ENCODE measurements at places on chromosomes 3 and 15. TPM values are rescaled to one million over a fixed set of nuclear protein-coding genes. Genes with fewer than 3 reads are reported as not detected.

- no peak for DNase-seq
Measured at GRCh38 chr15:67307156-67307555, 52.6 kb downstream of the IQCH start.

GRCh38 chr3:57952208-57952631, 56.0 kb upstream of the FLNB start:
- DNase-seq = no peak

GRCh38 chr3:47473391-47473790, 2.4 kb downstream of the SCAP start:
- no peak for DNase-seq

DNA sequence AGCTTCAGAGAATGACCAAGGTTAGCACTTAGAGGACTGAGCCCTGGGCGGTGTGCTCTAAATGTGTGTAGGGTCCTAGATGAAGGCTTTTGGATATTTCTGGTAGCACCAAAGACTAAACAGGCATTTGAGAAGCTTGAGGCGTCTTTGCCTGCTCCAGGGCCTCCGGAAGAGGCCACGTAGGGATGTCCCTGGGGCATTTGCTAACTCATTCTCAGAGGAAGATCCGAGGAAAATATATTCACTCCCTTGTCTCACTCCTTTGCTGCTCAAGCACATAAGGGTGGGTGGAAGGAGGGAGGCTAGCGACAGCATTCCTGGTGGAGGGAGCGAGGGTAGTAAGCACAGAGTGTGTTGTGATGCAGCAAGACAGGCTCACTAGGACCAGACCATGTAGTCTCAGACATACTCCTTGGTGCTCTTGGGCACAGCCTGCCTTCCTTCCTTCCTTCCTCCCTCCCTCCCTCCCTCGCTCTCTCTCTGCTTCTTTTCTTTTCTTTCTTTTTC, 38.5 kb upstream of the XCR1 start:
- DNase-seq = no peak

- DNase-seq = no peak
Measured at GRCh38 chr3:112355307-112355687, 22.3 kb downstream of the CD200 start.

GRCh38 chr3:182711261-182711683, 82.0 kb upstream of the ATP11B start:
- no peak for DNase-seq

DNA sequence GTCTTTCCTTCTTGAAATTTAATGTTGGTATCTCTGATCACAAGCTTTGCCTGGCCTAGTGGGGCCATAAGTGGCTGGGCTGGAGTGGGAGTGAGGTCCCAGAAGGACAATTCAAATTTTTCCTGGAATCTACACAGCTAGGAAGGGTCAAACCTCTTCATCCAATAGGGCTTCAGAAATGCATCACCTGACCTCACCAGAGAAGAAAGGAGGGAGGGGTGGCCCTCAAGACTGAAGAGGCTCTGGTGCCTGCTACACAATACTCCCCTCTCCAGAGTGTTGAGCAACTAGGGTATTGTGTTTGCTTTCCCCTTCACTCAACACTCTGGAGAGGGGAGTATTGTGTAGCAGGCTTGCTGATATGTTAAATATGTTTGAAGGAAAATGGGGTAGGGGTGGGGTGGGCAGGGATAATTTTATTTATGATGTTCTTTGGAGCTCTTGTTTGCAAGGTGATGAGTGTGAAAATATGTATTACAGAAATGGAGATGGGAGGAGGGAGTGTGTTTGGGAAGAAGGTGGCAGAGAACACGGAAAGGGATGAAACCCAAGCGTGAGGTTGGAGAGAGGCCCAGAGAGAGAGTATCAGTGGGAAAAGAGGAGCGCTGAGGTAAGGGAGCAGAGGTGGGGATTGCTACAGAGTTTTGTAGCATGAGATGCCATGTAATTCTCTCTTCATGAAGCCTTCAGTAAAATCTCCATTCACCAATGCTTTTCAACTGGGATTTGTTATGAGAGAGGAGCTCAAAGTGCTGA, 5.7 kb upstream of the KLHL24 start:
- no peak for DNase-seq

DNA sequence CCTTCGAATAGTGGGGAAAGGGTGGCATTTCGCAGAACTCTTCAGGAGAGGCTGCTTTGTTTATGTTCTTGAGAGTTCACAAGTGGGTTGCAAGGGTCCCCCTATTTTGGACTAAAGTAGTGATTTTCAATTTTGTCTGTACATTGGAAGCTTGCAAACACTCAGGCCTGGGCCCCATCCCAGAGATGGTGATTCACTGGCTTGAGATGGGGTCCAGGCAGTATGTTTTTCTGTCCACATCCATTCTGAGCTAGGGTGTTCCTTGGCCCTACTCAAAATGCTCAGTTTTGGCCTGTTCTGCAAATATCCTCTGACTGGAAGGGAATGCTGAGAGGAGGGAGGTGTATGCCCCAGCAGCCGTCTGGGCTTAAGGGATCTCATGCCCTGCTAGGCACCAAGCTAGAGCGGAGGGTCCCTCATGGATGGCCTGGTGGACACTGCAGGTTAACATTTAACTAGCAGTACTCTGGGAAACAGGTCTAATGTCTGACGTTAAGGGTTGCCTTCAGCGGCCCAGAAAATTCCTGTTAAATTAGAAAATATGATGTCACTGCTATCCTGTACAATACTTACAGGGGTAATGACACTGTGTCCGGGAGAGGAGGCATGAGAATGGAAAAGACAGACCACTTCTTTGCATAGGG, 181.4 kb downstream of the OPA1 start:
- DNase-seq = no peak

GRCh38 chr3:172285844-172286243, 162.4 kb downstream of the GHSR start:
- no peak for DNase-seq

DNA sequence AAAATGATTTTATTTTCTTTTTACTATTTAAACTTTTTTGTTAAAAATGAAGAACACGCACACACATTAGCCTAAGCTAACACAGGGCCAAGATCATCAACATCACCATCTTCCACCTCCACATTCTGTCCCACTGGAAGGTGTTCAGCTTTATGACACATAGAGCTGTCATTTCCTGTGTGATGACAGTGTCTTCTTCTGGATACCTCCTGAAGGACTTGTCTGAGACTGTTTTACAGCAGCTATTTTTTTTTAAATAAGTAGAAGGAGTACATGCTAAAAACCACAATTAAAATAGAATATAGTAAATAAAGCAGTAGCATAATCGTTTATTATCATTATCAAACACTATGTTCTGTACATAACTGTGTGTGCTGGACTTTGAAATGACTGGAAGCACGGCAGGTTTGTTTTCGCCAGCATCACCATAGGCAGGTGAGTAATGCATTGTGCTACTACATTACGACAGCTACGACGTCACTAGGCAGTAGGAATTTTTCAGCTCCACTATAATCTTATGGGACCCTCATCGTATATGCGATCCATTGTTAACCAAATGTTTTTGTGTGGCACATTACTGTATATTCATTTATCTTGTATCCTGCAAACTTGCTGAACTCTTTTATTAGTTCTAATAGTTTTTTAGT, 72.8 kb downstream of the KLF15 start:
- DNase-seq = no peak

GRCh38 chr15:39999538-40000200, 39.3 kb downstream of the SRP14 start:
- no peak for DNase-seq

- DNase-seq = no peak
Measured at GRCh38 chr3:20319551-20319950, 133.5 kb upstream of the SGO1 start.

DNA sequence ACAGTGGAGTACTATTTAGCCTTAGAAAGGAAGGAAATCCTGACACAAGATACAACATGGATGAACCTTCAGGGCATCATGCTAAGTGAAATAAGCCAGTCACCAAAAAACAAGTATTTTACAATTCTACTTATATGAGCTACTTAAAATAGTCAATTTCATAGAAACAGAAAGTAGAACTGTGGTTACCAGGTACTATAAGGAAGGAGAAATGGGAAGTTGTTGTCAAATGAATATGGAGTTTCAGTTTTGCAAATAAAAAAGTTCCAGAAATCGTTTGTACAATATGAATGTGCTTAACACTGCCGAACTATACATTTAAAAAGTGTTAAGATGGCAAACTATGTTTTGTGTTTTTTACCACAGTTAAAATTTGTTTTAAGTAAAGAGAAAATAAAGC, 26.8 kb downstream of the TRANK1 start:
- no peak for DNase-seq

DNA sequence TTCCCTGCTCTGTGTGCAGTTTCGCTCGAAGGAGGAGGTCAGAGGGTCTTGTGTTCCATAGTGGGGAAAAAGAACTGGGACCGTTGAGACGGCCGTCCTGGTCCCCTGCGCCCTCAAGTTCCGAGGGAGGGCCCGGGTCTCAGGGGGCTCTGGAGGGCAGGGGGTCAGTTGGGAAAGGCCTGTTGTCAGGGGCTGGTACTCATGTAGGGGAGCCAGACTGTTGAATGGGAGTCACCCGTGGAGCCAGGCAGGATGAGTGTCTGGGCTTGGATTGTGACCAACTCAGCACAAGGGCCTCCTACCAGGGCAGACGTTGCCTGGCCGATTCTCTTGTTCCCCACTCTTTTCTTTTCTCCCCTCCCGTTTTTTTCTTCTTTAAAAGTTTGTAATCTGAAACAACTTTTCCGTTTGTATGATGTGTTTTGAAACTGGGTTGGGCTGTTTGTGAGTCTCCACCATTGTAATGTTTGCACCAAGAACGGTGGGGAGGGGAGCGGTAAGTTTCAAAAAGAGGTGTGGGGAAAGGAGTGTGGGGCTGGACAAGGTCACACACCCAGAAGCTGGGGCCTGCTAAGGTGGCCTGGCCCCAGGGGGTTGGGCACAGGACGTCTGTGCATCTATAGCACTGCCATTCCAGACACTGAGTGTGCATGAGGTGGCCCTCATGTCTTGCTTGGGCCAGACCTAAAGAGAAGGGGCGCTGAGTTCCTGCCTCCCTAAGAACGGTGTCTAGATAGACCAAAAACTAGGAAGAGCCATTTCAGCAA, 1.1 kb downstream of the CMTM7 start:
- peak; percentile 33 for DNase-seq

DNA sequence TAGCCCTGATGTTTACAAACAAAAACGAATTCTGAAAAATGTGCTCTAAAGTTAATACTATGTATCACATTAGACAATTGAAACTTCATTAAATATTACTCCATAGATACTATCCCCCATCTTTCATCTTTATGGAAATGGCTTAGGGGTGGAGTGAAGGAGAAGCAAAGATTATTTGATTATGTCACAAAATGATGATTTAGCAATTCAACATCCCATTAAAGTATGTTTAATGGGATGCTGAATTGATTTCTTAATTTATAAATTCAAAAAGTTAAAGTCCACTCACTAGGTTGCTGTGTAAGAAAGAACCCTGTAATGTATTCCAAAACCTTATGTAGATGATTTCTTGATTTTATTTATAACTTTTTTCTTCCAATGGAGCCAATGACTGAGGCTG, 201.1 kb downstream of the WDR72 start:
- DNase-seq = no peak

The AGBL1 gene
- total RNA-seq = not detected

The GLT8D1 gene
- total RNA-seq = 38.3 TPM

The FSIP1 gene
- total RNA-seq = 0.58 TPM

The KLHL25 gene
- 6.2 TPM for total RNA-seq

The SLC9C1 gene
- total RNA-seq = not detected

The ZBED2 gene
- 597 TPM for total RNA-seq

The CYP8B1 gene
- total RNA-seq = not detected

The TMEM40 gene
- total RNA-seq = not detected

Measured in activated T-cell treated with anti-CD3 and anti-CD28 coated beads, Interleukin-2, amount 50 U/mL, for 72 hours (primary cell).